Suppressor macrophage treated with lipopolysaccharide for 4 hours (primary cell): ENCODE measurements at places on chromosomes 7 and 10.
A peak's percentile ranks its signal among the peaks of the same experiment; 100 is the strongest.

- DNase-seq = no peak
Measured at GRCh38 chr7:88042157-88042556, 108.1 kb downstream of the ADAM22 start.

DNA sequence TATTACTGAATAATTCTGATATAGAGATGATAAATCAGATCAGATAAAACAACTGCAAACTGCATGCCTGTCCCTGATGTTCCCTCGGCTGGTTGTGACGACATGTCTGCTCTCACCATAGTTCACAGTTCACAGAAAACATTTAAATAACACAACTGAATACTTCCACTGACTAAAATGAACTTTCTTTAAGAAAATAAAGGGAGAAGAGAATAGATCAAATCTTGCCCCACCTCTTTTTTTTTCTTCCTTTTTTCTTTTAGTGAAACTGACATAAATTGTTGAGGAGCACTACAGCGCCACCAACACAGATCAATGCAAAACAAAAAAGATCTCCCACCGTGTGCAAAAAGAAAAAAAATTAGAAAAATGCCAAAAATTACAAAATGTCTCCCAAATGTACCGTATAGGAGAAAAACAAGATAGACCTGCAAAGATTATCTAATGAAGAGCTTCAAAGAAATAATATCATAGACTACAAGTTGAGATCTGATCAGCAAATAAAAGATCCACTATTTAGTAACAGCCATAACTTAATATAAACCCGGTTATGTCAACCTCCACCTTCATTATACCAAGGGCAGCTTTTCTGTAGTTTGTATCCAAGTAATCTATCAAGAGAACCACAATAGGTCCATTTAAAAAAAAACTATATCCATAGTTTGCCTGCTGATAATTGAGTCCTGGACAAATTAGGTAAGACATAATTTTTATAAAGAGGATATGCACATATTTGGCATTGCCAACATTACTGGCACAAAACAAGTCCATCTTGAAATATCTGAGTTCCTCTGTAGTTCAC lies 30.7 kb upstream of the EPC1 start:
- DNase-seq = peak; percentile 54

DNA sequence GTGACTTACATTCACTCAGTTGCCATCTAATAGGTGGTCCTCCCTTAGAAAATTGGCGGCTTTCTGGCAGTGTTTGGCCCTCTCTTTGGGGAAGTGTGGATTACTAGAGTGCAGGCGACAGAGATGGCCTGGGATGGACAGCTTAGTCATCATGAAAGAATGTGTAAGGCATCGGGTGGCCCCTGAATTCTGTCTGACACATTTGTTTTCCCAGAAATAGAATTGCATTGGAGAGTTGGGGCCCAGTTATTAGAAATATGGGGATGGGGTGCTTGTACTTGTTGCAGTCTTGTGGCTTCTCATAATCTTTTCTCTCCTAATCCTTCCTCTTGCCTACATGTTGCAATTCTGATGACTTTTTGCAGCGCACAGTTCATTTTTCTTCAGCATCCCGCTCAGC lies 13.8 kb downstream of the TCF7L2 start:
- DNase-seq = peak; percentile 91

DNA sequence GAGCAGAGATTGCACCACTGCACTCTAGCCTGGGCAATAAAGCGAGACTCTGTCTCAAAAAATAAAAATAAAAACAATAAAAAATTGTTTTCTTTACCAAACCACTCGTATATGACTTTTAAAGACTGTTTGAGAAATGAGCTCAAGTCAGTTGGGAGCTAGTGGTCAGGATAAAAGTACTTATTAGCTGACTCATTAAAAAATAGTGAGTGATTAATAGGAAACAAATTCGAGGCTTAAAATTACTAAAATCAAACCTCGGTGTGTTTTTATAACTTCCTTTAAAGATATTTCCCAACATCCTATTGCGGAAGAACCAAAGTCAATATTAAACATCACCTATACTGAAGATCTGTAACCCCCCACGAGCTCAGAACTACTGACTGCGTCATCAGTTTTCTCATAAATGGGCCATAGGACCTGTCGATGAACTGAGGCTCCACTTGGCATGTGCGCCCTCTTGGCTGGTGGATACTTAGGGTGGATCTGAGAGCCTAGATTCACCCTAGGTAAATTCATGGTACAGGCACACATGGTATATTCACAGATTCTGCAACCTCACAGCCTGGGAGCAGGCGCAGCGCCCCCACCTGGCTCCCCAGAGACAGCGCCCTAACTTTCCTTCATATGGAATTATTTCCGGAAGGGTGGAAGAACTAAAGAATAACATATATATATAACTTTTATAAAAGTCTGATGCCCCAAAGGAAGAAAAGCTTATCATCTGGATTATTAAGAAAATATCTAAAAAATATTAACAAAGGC lies 9.2 kb downstream of the MKI67 start:
- no peak for DNase-seq

GRCh38 chr10:98404571-98405359 lies 10.2 kb downstream of the PYROXD2 start:
- DNase-seq = no peak

- DNase-seq = no peak
Measured at GRCh38 chr10:20892796-20893195, 4.3 kb downstream of the NEBL start.

GRCh38 chr7:57203161-57203791 lies 71.0 kb upstream of the ZNF479 start:
- no peak for DNase-seq

GRCh38 chr10:95820363-95820762 lies 64.4 kb downstream of the ENTPD1 start:
- DNase-seq = peak; percentile 70

DNA sequence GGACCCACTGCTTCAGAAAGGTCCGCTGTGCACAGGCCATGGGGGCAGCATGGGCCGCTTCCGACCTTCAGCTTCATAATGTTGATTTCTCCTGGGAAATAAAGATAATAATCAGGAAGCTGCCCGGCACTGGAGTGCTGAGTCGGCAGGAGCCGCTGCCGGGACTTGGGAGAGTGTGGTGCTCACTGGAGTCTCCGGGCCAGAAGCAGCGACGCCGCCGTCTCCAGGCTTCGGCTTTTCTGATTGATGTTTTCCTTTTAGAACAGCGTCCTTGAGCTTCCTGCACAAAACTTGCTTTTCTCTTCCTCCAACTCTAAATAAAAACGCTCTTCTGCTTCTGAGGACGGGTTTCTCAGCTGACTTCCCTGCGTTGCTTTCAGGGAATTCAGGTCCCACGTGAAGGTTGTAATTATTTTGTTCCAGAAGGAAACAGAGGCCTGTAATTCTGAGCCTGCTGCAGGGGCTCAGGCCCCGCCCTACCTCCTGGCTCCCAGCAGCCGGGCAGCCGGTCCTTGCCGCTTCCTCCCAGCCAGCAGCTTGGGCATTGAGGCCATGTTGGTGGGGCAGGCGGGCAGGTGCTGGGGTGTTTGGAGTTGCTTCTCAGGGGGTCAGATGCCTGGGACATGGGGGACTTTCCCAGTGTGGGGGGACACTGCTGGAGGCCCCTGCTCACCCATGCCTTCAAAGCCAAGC lies 14.7 kb downstream of the PWWP2B start:
- peak; percentile 35 for DNase-seq

DNA sequence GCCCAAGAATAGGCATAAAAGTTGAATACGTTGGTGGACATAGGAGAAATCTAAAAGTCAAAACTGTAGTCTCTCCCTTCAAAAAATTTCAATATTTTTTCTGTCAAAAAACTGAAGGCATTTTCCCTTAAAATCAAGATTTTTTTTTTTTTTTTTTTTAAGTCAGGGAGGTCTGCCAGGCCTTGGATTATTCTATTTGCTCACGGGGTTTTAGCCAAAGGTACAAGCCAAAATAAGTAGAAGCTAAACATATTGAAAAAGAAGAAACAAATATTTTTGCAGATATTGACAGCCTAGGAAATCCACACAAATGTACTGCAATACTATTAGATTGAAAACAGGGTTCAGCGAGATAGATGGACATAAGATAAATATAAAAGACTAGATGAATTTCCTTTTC lies 190.1 kb upstream of the PLXDC2 start:
- no peak for DNase-seq

GRCh38 chr10:3852147-3852904 lies 67.3 kb upstream of the KLF6 start:
- DNase-seq = peak; percentile 95

- DNase-seq = no peak
Measured at GRCh38 chr10:102721954-102722353, 7.5 kb downstream of the SFXN2 start.

DNA sequence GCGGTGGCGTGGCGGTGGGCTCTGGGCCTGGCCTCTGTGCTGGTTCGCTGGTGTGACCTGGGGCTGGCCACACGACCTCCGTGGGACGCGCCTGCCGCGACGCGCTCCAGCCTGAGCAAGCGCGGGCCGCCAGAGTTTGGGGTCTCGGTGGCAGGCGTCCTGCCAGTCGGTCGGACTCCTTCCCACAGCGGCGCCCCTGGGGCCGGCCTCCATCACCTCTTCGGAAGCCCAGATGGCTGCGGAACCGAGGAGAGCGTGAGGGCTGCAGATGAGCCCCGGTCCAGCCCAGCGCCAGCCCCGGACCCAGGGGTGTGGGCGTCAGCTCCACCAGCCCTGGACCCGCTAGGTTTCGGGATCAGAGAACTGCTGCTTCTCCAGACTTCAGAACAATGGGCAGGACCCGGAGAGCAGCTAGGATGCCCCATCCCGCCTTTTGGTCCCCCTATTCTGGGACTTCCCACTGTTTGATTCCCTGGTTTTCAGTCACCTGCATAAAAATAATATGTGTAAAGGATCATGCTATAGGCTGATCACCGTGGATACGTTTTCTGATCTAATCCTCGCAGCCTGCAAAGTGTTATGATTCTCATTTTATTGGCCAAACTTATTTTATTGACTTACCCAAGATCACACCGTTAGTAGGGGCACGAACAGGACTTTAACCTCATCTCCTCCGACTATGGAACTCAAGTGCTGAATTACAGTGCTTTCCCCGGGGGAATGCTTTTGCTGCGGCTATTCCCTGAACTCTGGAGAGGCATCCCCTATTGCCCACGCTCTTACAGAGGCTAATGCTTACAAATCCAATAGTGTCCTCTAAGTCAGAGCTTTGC lies 2.8 kb downstream of the CYP26C1 start:
- no peak for DNase-seq

DNA sequence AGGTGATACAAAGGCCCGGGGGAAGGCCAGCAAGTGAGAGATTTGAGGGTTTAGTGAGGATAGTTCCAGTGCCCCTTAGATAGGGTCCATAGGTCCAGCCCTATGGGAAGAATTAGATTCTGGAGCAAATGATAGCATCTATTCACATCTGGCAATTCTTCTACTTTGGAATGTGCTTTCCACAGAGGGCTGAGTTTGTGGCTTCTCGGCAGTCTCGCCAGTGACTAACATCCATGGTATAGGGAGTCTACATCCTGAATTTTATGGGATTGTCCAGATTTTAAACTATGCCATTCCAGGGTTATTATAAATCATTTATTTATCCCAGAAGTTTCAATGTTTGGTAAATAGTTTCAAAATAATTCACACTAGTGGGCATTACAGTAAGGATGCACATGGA lies 207.3 kb upstream of the ADO start:
- DNase-seq = no peak

GRCh38 chr10:34446049-34446448 lies 369.0 kb downstream of the PARD3 start:
- no peak for DNase-seq

- DNase-seq = no peak
Measured at GRCh38 chr10:92530421-92530820, 43.5 kb downstream of the IDE start.

DNA sequence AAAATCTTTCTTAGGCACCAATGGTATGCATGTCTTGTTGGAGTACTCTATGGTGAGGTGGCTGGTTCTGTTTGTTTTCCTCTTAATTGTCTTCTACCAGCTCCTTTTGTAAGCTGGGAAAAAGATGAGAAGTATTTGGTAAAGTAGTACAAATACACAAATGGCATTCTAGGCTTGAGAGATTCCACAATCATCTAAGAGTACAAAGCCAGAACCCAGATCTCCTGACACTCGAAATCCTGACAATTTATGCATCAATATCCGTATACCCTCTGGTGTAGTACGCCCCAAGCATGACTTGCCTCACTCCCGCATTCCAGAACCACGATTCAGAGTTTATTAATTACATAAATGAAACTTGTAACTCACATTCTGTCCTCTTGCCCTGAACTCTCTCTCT lies 43.5 kb downstream of the CDCA7L start:
- DNase-seq = no peak

GRCh38 chr7:80154656-80155333 lies 20.2 kb downstream of the GNAI1 start:
- no peak for DNase-seq

GRCh38 chr7:47317487-47317886 lies 264.4 kb downstream of the TNS3 start:
- DNase-seq = no peak

GRCh38 chr7:74455291-74455804 lies 1.6 kb downstream of the GTF2IRD1 start:
- no peak for DNase-seq

- peak; percentile 82 for DNase-seq
Measured at GRCh38 chr10:123582084-123582989, 83.8 kb upstream of the GPR26 start.

DNA sequence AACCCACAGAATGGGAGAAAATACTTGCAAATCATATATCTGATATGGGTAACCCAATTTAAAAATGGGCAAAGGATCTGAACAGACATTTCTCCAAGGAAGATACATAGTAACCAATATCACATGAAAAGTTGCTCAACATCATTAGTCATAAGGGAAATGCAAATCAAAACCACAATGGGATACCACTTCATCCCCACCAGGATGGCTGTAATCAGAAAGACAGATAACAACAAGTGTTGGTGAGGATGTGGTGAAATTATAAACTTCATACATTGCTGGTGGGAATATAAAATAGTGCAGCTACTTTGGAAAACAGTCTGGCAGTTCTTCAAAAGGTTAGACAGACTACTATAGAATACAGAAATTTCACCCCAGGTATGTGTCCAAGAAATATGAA lies 19.3 kb downstream of the AOC1 start:
- no peak for DNase-seq

DNA sequence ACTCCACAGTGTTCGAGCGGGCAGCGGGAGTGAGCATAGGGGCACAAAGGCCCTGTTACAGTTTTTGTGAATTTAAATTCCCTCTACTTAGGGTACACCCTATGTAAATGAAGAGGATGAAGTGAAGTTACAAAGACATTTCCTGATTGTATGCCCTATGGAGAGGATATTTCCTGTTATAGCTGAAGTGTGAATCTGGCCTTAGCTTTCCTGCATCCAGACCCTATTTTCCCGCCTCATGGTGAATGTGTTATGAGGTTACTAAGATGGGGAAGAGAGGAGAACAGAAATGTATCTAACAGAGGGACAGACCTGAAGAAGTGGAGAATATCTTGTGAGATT lies 37.8 kb upstream of the COMMD3 start:
- no peak for DNase-seq
